M059J (cell line): ENCODE measurements at places on chromosomes 3 and 15. TPM values are rescaled to one million over a fixed set of nuclear protein-coding genes. Genes with fewer than 3 reads are reported as not detected.
A peak's percentile ranks its signal among the peaks of the same experiment; 100 is the strongest.

DNA sequence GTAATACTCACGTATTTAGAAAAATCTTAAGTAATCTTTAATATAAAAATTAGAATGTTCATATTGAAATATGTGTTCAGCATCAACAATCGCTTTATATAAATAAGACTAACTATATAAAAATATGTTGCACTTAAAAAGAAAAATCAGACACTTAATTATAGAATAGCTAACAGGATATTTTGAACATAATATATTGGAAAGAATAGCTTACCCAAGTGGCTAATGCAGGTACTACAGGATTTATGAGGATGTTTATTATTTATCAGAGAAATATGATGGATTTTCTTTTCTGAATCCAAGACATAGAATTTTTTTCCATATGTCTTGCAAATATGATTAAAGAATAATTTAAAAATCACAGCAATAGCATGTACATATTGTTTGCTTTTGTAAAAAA is 567.9 kb upstream of the GBE1 start:
- DNase-seq: no peak

DNA sequence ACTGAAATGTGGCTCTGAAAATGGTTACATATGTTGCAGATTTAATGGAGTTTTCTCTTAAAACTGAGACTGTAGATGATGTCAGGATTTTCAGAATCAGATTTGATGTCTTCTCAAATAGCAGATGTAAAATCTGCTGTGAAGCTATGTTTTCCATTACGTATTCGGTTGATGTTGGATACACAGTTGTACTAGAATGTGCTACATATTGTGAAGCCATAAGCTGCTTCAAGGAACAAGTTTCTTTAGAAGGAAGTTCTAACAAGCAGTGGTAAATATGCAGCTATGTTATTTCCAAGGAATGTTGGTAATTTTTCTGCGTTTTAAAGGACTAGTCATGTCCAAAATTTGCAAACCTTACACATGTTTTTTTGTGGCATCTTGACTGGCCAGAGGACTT is 197.7 kb downstream of the RBMS3 start:
- no peak for DNase-seq

GRCh38 chr3:46564190-46565021 is 1.7 kb downstream of the LRRC2 start:
- DNase-seq: peak; percentile 78

- no peak for DNase-seq
Measured at GRCh38 chr15:40265875-40266274, 17.0 kb downstream of the ANKRD63 start.

- peak; percentile 37 for DNase-seq
Measured at GRCh38 chr15:73601451-73602445, 31.4 kb downstream of the NPTN start.

DNA sequence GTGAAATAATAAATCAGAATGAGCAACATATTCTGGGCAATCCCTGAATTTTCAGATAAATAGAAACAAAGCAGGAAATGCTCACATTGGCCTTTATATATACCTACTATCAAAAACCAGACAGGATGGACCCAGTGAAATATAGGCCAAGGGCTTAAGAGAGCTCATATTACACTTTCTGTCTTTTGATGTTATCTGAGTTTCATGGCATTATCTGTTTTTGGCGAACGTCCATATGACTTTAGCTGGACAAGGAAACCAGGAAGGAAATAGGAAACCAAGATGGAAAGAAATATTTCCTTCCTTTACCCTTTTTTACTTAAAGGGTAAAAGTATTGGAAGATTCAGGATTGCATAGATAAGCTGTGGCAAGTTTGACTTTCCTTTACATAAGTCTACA is 274.8 kb downstream of the THSD4 start:
- peak; percentile 15 for DNase-seq

DNA sequence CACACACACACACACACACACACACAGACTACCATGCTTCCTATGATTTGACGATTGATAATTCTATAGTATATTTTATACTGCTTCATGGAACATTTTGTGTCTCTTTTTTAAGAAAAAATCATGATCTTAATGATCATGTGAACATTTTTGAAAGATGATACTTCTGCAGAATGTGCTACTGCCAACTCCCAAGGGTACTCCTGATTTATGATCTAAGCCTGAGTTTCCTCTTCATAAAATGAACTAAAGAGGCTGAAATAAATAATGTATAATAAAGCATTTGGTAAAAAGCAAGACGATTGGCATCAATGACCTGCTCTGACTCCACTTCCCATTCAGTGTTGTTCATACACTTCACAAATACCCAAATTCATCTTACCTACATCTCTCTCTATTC is 333.8 kb upstream of the RBMS3 start:
- DNase-seq: no peak

DNA sequence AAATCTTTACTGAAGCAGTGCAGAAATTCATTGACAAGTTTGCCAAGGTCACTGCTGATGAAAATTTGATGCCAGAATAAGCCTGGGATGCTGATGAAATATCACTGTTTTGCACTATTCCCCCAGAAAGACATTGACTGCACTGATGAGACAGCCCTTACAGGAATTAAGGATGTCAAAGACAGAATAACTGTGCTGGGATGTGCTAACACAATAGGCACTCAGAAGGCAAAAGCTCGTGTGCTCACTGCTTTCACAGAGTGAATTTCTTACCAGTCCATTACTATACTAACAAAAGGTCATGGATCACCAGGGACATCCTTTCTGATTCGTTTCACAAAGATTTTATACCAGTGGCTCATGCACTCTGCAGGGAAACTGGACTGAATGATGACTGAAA is 69.4 kb downstream of the MCF2L2 start:
- no peak for DNase-seq

GRCh38 chr15:84819791-84820190 is 2.6 kb downstream of the ALPK3 start:
- no peak for DNase-seq

DNA sequence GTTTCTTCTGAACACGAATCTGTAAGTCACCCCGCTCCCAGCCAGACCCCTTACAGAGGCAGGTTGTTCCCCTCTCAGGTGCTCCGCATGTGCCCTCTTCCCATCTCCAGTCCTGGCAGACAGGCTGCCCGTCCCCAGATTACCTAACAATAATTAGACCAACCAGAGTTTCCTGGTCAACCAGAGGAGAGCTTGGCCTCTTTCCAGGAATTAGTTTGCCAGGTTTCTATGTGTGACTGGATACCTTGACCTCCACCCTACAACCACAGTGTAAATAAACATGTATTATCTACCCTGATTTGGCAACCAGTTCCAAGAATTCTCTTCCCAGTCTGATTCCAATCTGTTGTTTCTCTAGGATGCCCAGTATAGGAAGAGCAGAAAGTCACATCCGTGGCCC is 178.0 kb upstream of the UMPS start:
- peak; percentile 98 for DNase-seq

- DNase-seq: peak; percentile 82
Measured at GRCh38 chr3:195892105-195893043, 16.0 kb downstream of the TNK2 start.

- no peak for DNase-seq
Measured at GRCh38 chr3:51679318-51679717, 8.3 kb downstream of the TEX264 start.

DNA sequence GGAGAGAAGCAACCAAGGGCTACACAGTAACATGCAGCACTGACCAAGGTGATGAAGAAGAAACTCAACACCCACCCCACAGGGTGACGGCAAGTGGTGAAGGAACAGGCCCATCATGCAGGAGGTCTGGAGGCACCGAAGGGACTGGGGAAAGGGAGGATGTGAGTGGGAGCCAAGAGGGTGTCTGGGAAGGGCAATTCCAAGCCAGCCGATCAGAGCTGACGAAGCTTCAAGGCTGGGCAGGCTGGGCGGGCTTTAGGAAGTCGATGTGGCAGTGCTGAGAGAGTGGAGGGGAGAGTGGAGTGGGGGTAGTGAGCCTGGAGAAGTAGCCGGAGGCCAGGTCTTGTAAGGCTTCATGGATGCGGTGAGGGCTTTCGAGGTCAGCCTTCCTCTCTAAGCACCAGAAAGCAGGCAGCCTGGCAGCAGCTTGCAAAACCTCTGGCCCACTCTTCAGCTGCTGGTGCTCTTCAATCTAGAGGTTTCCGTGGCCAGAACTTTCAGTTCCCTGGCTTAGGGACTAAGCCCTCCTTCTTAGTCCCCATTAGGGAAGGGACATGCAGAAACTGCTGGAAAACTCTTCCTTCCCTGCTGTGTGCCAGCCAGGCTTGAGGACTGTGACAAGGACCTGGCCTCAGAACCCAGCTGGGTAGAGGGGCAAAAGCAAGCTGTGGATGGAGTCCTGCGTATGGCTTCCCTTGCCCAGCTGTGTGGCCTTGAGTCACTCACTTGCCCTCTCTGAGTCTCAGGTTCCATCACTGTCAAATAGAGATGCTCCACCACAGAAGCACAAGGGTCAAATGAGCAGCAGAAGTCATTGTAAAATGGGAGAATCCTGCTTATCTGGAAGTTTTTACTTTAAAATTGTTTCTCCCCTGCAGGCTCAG is 72.1 kb downstream of the TLE3 start:
- DNase-seq: no peak

DNA sequence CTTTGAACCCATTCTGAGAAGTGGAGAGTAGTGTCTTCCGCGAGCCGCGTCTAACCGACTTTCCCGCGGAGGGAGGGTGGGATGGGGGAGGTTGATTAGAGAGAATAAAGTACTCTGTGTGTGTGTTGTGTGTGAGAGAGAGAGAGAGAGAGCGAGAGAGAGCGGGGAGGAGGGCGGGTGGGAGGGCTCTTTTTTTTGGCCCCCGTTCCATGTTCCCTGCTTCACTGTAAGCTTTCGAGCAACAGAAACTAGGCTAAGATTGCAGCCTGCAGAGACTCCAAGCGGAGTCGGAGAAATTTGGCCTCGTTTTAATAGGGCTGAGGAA is 1.6 kb upstream of the MEIS2 start:
- no peak for DNase-seq

GRCh38 chr3:109098079-109098644 is 19.8 kb downstream of the MORC1 start:
- DNase-seq: peak; percentile 27

DNA sequence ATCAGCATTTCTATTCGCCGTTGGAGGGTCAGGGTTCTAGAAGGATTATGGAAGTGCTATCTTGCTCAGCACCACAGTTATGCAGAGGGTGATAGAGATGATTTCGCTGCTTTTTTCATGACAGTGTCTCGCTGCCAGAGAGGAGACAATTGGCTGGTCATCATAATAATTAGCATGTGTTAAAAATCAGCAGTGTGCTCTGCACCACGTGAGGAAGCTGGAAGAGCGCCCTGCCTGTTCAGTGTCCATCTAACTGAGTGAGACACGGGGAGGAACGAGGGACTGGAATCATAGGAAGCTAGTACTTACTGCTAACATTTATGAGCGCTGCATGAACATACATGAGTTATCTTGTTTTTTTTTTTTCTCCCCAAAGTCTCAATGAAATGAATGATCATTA is 116.2 kb upstream of the PLAAT1 start:
- no peak for DNase-seq

DNA sequence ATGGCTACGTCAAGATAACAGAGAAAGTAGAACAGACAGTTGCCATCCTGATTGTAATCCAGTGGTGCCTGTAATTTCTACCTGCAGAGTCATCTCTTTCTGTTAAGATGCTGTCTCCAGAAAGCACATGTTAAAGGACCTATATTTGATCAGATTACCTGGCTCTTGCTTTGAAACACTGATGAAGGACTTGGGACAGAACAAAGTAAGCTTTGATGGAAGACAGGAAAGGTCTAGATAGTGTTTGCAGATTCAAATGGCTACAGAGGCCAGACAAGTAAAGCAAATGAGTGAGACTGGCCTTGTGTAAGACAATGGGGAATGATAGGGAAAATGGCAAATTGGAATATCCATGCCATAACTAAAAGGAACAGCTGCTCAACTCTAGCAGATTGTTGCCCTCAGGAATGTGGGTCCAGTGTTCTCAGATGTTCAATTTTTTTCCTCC is 1.8 kb upstream of the GSK3B start:
- DNase-seq: no peak

- DNase-seq: no peak
Measured at GRCh38 chr3:170947018-170947769, 38.8 kb upstream of the EIF5A2 start.

GRCh38 chr3:194736277-194736895 is 50.7 kb downstream of the FAM43A start:
- no peak for DNase-seq

DNA sequence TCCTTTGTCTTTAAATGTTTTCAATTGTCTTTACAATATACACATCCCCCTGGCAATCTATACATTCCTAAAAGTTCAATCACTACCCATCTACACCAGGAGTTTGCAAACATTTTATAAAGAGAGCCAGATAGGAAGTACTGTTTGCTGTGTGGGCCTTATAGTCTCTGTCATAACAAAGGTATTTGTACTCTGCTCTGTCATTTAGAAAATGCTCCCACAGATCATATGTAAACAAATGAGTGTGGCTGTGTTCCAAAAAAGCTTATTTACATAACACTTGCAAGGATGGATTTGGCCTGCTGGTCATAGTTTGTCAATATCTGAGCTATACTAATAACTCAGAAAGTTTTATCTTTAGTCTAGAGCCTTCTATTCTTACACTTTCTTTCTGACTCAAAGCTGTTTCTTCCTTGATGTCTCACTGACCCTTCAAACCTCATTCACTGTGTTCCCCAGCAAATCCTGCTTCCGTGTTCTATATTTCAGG is 511.9 kb downstream of the GBE1 start:
- peak; percentile 17 for DNase-seq

DNA sequence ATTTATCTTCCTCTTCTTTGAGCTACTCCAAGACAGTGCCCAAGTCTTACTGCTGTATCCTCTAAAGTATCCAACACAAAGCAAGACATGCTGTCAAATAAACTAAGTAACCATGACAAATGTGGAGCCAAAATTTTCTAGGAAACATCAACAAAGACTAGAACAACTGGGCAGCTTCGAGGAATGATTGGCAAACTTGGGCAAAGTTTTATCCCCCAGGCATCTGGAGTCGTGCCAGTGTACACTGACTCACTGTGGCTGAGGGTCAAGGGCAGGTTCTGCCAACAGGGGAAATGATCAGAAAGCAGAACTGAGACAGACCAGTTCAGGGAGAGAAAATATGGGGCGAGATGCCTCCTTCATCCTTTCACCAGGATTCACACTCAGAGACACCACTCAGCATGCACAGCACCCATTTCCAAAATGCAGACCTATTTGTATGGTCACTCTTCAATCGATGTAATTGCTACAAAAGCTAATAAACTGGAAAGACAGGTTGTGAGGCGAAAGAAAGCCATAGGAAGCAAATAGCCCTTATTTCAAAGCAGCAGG is 65.8 kb downstream of the MB21D2 start:
- peak; percentile 99 for DNase-seq

Gene TMA7
- total RNA-seq: 479 and 535 TPM in 2 replicates

Gene SLC24A5
- not detected in 2 replicates for total RNA-seq

Gene CXCR6
- not detected in 2 replicates for total RNA-seq

Gene SMAD6
- total RNA-seq: 8.0 and 12.7 TPM in 2 replicates

Gene LSMEM2
- not detected in 2 replicates for total RNA-seq

Gene KCNAB1
- total RNA-seq: 0.05 and 0.69 TPM in 2 replicates

Gene HIGD2B
- total RNA-seq: 0.20 TPM in 1 of 2 replicates, not detected in the other

Gene SLC12A1
- 0.05 TPM in 1 of 2 replicates, not detected in the other for total RNA-seq

Gene AAGAB
- total RNA-seq: 75.0 and 106 TPM in 2 replicates

Gene GOLGA8Q
- total RNA-seq: not detected in 2 replicates

Gene HIGD1A
- total RNA-seq: 138 and 163 TPM in 2 replicates

Gene GOLGA8J
- 0.34 TPM in 1 of 2 replicates, not detected in the other for total RNA-seq

Gene ANKRD63
- not detected in 2 replicates for total RNA-seq

Gene ST8SIA2
- total RNA-seq: 0.57 and 1.5 TPM in 2 replicates
